ENCODE measurements at places on chromosomes 1 and 21. TPM values are rescaled to one million over a fixed set of nuclear protein-coding genes. Genes with fewer than 3 reads are reported as not detected.

DNASE2B gene
- not detected for total RNA-seq

NOTCH2 gene
- 191 TPM for total RNA-seq

MAP10 gene
- total RNA-seq = 1.5 TPM

DNA sequence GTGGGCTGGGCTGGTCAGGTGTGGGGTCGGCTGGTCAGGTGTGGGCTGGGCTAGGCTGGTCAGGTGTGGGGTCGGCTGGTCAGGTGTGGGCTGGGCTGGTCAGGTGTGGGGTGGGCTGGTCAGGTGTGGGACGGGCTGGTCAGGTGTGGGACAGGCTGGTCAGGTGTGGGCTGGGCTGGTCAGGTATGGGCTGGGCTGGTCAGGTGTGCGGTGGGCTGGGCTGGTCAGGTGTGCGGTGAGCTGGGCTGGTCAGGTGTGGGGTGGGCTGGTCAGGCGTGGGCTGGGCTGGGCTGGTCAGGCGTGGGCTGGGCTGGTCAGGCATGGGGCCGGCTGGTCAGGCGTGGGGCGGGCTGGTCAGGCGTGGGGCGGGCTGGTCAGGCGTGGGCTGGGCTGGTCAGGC lies 6.3 kb upstream of the FNDC10 start:
- no peak for DNase-seq

DNA sequence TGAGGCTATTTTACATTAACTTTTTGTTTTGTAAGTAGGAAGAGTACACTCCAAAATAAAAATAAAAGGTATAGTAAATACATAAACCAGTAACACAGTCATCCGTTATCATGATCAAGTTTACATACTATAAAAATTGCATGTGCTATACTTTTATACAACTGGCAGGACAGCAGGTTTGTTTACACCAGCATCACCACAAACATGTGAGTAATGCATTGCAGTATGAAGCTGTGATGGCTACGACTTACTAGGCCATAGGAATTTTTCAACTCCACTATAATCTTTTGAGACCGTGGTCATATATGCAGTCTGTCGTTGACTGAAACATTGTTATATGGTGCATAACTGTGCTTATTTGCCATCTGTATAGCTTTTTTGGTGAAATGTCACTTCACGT lies 106.2 kb downstream of the CENPF start:
- DNase-seq = no peak

GRCh38 chr1:63603810-63604209 lies 10.6 kb downstream of the PGM1 start:
- DNase-seq = no peak

- no peak for DNase-seq
These were observed 54.6 kb upstream of the NCAM2 start for GRCh38 chr21:20943561-20943997.

DNA sequence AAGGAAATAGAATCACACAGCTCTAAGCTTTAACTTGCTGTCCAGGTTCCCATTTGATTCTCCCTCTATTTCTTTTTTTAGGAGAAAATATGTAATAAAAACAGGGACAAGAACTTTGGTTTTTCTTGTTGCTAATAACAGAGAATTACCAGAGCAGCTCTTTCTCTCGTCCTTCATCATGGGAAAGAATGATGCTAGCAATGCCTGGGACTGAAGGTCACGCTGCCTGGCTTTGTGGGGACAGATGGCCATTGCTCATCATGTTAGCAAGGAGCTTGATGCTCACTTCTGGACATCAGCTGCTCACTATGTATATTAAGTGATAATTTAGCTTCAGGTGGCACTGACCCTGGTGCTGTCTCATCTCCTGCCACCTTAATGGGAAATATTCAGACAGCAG lies 77.3 kb upstream of the AKT3 start:
- DNase-seq = no peak

DNA sequence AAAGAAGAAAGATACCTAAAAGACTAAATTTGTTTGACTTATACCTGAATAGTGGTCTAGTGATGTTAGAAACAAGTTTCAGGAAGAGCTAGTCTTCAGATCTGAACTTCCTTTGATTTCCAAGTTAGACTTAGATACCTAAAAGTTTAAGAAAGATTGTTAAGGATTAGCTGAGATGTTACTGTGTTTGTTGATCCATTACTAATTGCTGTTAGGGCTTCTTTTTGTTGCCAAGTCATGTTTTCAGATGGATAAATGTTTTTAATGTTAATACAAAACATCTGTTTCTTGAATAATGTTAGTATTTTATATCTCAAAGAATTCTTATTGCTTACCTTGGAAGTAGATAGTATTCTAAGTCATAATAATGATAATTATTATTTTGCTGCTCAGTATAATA lies 11.6 kb downstream of the GNAI3 start:
- no peak for DNase-seq

GRCh38 chr1:194755241-194755994 lies 1569.0 kb upstream of the B3GALT2 start:
- DNase-seq = no peak

DNA sequence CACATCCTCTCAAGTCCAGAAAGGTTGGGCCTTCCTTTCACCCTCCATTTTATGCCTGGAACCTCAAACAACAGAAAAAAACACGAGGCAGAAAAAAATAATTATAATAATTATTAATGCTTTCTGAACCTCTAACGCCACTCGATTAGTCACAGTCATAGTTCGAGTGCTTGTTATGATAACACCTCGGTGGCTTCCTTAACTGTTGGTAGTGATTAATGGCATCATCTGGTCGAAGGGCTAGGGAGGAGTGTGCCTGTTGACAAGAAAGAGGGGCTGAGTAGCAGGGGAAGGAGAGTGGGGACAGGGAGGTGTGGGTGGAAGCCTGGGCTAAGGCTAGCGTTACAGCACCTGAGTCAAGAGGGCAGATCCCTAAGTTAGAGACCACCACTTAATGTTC lies 21.3 kb upstream of the IL10 start:
- DNase-seq = no peak

DNA sequence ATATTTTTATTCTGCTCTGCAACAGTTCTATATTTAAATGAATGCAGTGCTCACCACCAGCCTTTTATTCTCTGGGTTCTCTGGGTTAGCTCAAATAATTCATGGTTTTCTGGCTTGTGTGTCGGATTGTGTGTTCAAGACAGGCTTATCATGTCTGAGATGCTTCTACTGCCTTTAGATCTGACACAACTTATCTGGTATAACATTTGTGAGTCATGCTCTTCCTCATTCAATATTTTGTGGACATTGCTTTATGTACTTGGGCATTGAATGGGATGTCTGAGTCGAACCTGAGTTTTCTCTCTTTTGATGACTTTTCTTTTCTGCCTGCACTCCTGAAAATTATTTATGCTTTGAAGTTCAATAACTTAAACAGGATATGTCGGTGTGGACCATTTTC lies 17.6 kb upstream of the PKP1 start:
- DNase-seq = no peak

DNA sequence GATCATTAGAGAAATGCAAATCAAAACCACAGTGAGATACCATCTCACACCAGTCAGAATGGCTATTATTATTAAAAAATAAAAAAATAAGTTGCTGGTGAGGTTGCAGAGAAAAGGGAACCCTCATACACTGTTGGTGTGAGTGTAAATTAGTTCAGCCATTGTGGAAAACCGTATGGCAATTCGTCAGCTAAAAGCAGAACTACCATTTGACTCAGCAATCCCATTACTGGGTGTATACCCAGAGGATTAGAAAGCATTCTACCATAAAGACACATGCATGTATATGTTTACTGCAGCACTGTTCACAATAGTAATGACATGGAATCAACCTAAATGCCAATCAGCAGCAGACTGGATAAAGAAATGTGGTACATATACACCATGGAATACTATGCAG lies 42.2 kb downstream of the GIPC2 start:
- DNase-seq = no peak

GRCh38 chr21:37017951-37018679 lies 11.6 kb downstream of the RIPPLY3 start:
- no peak for DNase-seq

DNA sequence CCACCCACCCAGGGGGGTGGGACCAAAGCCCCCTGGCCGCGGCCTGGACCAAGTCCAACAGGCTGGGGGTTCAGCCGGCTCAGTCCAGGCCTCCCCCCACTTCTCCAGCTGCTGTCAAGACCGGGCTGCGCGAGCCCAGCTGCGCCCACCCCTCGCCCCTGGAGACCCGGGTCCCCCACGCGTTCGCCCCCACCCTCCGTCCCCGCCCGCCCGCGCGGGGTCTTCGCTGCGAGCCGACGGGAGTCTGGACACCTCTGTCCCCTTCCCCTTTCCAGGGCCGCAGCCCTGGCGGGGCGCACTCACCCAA lies 253 bp downstream of the RAP1GAP start:
- no peak for DNase-seq

Measured in Panc1 (cell line).